ENCODE measurements at places on chromosomes 11 and 22.

GRCh38 chr11:35118906-35119305 lies 20.1 kb upstream of the CD44 start:
- no peak for DNase-seq

DNA sequence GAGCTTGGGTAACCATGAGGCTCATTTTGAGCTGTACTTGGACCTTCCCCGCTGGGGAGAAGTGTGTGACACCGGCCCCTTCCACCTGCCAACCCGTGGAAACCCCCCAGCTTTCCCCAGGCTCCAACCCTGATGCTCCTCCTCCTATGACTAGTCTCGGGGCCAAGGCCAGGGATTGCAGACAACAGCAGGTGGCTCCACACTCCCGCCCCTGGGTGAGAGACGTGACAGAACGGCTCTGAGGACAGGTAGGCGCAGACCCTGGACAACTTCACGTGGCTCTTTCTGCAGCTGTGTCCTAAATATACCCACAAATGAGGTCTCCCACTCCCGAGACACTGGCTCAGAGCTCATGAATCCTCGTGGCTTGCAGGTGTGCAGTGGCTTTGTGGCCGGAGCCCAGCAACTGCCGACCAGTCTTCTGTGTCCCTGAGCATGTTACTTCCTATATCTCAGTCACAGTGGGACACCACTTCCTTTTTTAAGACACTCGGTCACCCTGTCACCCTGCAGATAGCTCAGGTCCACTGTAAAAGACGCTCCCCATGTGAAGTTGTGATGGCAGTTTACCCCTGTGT lies 55.2 kb downstream of the NECTIN1 start:
- no peak for DNase-seq

GRCh38 chr11:35944503-35945136 lies 758 bp downstream of the LDLRAD3 start:
- no peak for DNase-seq

- no peak for DNase-seq
Observed at GRCh38 chr22:19940536-19941364, 822 bp upstream of the COMT start.

GRCh38 chr11:5242933-5243815 lies 6.5 kb downstream of the HBG1 start:
- DNase-seq, result no peak

GRCh38 chr11:106418791-106419190 lies 341.3 kb downstream of the AASDHPPT start:
- DNase-seq, result no peak

DNA sequence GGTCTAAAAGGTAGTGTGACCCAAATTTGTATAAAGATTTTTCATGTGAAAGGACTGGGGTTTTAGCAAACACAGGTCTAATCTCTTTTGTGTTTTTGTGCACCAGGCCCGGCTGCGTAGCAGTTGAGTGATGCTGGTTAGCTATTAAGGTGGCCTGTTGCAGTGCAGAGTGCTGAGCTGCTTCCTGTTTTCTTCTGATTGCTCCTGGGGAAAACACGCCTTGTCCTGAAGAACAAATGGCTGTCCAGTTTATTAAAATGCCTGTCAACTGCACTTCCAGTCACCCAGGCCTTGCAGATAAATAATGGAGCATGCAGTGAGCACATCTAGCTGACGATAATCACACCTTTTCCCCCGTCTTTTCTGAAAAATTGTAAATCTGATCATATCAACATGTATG lies 1.8 kb downstream of the SRSF8 start:
- DNase-seq, result peak; percentile 94

GRCh38 chr11:47879259-47880158 lies 31.4 kb upstream of the NUP160 start:
- DNase-seq, result no peak

- DNase-seq, result peak; percentile 55
Observed at GRCh38 chr22:33381531-33382406, 323.6 kb upstream of the SYN3 start.

- DNase-seq, result no peak
Observed at GRCh38 chr22:30238136-30238535, 8.4 kb downstream of the LIF start.

DNA sequence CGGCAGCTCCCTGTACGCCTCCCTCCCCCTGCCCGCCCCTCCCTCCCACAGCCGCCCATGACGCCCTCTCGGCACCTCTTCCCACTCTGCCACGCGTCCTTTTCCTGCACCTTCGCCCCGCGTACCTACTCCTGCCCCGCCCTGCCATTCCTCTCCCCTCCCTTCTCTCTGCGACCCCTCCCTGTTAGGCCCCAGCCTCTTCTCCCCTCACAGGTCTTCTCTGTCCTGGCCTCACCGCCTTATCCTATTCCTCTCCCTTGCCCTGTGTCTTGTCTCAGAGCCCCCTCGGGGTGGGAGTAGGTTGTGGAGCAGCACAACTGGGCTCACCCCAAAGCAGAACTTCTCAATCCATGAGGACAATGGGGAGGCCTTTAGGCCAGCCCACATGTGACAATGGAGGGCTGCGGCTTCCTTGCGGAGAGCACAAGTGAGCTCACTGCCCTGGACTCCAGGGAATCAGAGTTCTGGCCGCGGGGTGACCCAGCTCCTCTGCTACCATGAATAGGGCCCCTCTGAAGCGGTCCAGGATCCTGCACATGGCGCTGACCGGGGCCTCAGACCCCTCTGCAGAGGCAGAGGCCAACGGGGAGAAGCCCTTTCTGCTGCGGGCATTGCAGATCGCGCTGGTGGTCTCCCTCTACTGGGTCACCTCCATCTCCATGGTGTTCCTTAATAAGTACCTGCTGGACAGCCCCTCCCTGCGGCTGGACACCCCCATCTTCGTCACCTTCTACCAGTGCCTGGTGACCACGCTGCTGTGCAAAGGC lies 539 bp downstream of the SLC35C1 start:
- DNase-seq, result no peak

DNA sequence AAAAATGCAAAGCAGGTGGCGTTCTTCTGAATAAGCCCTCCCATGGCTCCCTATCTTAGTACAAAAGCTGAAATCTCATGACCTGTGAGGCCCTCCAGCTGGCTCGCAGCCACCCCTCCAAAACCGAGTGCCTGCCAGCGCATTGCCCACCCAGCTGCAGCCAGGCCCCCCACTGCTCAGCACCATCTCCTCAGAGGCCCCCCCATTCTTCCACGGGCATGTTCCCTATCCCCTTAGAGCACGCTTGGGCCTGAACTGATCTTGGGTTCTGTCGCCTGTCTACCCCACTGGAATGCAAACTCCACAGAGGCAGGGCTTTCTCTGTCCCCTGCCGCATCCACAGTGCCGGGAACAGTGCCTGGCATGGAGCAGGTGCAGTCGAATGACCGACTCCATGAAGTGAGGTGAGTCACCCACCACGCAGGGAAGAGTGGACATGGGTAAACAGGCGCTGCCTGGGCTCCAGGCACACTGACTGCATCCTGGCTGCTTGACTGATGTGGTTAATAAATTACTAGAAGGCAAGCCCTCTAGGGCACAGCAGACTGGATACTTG lies 11.3 kb upstream of the EFCAB6 start:
- DNase-seq, result no peak

GRCh38 chr11:10856689-10857458 lies 979 bp downstream of the ZBED5 start:
- DNase-seq, result no peak

DNA sequence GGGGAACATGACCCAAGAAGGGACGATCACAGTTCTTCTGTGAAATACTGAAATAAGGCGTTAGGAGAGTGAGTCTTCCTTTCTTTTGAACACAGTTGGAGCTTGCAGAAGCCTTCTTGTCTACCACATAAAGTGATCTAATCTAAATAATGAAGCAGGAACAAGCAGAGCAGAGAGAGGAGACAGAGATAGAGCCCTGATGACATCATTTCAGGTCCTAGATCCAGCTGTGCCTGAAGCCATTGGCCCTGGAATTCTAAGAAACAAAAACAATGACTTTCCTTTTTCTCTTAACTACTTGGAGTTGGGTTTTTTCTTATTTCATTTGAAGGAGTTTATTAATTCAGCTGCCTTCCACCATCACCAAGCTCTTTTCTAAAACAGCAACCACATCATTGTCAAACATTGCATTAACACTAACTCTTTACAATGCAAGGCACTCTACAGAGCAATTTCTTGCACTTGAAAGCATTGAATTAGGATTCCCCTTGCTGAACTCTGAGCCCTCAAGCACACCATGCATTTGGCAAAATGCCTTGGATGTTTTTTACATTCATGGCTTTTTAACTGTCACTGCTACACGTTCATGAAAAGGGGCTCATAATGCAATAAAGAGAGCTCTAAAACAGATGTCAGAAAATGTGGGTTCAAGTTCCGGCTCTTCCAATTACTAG lies 117.2 kb upstream of the TIMP3 start:
- no peak for DNase-seq

GRCh38 chr11:23674866-23675265 lies 814.6 kb upstream of the CCDC179 start:
- no peak for DNase-seq

GRCh38 chr11:18310800-18311340 lies 11.1 kb downstream of the HPS5 start:
- no peak for DNase-seq

- DNase-seq, result no peak
Observed at GRCh38 chr11:96472085-96472484, 82.3 kb downstream of the JRKL start.

- DNase-seq, result no peak
Observed at GRCh38 chr11:106381895-106382294, 304.4 kb downstream of the AASDHPPT start.

DNA sequence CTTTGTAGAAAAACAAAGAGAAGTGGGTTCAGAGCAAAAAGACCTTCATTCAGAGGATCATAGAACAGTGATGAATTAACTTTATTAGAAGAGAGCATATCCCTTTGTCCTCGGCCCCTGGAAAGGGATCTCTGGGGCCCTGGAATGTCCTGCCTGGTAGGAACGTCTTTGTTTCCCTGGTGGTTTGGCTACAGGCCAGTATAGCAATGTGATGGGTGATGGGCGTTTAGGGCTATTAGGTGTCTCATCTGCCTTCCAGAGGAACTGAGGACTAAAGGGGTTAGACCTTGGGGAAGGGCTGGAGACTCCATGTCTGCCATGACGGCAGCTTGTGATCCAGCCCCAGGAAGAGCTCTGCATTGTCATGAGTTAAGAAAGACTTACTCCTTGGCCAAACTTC lies 9.1 kb downstream of the APOL4 start:
- no peak for DNase-seq

DNA sequence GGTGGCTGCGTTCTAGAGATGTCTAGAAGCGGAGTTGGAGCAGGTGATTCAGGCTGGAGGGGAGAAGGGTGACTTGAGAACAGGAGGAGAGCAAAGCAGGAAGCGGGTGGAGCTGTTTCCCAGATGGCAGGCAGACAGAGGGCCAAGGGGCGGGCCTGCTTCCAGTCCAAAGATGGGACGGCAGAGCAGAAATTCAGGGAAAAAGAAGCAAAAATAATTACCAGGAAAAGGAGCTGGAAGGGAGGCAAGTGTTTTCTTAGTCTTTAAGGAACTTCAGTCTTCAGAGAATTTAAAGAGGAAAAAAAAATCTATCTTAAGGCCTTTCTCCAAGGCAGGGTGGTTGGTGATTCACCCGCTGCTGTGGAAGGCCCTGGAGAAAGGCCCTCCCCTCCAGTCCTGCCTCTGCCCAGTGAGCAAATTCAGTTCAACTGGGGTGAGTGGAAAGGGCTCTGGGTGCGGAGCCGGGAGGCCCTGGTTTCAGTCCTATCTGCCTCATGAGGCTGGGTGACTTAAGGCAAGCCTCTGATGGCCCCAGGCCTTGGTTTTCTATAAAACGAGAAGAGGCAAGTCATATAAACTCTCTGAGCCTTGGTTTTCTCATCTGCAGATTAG lies 4.5 kb upstream of the CREB3L1 start:
- no peak for DNase-seq

DNA sequence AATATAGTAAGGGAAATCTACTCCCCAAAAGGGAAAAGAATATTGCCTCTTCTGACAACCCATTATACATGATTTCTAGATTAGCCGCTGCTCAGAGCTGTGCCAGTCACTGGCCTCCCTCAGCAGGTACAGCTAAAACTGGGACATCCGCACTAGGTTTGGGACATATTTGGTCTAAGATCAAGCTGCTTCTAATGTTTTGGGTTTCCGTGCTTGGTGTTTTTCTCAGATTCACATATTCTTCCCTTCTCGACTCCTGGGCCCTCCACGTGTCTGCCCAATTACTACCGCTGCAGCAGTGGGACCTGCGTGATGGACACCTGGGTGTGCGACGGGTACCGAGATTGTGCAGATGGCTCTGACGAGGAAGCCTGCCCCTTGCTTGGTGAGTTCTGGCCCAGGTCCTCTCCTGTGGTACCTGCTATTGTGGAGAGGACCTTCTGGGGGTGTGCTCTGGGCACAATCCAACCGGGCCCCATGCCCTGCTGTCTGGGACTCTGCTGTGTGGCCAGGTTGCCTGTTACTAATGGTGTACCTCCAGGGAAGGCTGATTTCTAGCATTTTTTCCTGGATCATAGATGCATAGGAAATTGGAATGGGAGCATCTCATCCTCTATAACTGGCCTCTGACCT lies 138.1 kb upstream of the SORL1-AS1 start:
- DNase-seq, result no peak

GRCh38 chr22:49322231-49322630 lies 505.4 kb downstream of the BRD1 start:
- peak; percentile 72 for DNase-seq

GRCh38 chr11:120285256-120285655 lies 39.8 kb upstream of the TLCD5 start:
- DNase-seq, result no peak

DNA sequence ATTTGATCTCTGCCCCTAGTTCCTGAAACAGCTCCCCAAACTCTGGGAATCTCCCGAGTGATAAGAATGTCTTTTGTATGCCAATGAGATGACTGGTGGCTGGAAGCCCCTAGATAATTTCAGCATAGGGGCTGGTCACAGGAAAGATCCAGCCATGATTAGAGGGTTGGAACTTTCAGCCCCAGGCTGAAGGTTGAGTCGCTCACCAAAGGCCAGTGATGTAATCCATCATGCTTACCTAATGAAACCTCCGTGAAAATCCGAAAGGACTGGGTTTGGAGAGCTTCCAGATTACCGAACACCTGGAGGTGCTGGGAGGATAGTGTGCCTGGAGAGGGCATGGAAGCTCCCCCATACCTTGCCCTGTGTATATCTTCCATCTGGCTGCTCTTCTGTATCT lies 26.0 kb downstream of the LRRC32 start:
- no peak for DNase-seq

GRCh38 chr11:17561111-17561415 lies 14.0 kb downstream of the OTOG start:
- no peak for DNase-seq

DNA sequence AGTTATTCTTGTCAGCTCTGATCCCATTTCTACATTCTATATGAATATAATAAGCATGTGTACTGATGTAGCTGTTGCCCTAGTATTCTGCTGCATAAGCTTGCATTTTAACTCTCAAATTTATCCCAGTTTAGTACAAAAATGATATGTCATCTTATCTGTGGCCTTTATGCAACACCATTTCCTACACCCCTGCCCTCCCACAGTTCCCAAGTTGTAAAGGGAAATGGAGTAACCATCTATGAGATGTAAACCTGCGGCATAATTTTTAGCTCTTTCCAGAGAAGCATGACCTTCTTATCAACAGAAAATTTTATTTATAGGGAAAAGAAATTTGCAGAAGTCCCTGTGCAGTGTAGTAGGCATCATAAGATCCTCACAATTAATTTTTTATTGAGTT lies 18.9 kb upstream of the CARD18 start:
- no peak for DNase-seq

- DNase-seq, result peak; percentile 39
Observed at GRCh38 chr11:34594603-34595002, 26.3 kb upstream of the EHF start.

GRCh38 chr22:17705951-17706900 lies 67.7 kb downstream of the BCL2L13 start:
- no peak for DNase-seq

All from esophagus muscularis mucosa (tissue), 4 donors.